CD4-positive, alpha-beta T cell (primary cell): ENCODE measurements at places on chromosomes 4 and X.

- DNase-seq, result no peak
Observed at GRCh38 chr4:185955826-185956543, 113.0 kb upstream of the TLR3 start.

DNA sequence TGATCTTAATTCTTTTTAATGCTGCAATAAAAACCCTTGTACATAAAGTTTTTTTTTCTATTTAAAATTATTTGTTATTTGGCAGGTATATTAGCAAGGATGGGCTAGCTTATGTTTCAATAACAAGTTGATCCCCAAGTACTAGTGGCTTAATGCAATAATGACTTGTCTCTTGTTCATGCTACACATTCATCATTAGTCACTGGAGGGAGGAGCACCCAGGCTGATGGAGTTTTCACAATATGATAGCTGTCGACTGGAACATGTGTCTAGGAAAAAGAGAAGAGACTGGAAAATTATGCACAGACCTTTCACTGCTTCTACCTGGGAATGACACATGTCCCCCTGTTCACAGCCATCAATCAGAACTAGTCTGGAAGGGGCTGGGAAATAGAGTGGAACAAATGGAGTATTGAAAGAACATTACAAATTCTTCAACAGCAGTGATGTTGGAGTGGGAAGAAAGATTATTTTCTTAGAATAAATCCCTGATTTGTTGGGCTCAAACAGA lies 387.9 kb upstream of the RPS6KA3 start:
- no peak for DNase-seq

DNA sequence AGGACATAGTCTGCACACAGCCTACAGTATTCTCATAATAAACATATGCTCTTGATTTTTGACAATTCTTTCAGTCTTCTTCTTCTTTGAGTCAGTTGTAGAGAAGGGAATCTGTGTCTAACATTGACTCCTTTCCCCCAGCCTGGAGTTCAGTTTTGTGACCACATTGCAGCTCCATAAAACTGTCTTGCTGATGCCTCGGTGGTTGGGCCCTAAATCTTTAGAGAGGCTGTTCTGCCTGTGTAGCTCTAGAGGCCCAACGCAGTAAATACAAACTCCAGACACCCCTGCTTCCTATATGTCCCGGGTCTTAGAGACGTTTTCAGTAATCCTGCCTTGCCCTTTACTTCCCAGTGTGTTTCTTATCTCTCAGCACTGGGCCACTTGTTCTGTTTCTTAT lies 639.5 kb upstream of the AADAT start:
- no peak for DNase-seq

- peak; percentile 6 for DNase-seq
Observed at GRCh38 chr4:41661442-41662076, 87.0 kb downstream of the PHOX2B start.

GRCh38 chrX:12989461-12989860 lies 14.6 kb downstream of the TMSB4X start:
- DNase-seq, result no peak

DNA sequence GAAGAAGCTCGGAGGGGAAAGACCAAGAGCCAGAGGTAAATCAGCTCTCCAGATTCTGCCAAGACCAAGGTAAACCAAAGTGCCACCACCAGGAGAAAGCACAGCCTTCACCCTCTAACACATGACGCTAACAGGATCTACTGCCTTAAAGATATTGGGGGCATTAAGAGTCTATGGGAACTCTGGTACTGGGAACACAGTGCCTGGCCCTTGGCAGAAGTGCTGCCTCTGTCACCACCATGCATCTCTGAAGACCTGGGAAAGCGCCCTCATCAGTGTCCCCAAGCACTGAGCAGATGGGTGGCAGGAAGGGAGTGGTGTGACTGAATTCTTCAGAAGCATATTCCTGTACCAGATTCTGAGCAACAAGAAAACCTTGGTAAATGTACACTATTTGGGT lies 1.3 kb downstream of the QDPR start:
- DNase-seq, result no peak

DNA sequence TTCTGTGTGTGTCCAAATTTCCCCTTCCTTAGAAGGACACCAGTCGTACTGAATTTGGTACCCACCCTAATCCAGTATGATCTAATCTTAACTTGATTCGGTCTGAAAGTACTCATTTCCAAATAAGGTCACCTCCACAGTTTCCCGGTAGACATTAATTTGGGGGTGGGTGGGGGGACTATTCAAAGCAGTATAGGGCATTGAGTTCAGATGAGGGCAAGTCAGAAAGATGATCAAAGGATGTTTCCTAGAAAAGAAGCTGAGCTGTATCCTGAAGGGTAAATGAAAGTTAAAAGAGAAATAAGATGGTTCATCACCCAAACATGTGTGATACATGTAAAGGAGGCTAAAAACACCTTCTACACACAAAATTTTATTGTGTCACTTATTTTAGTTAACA lies 42.0 kb upstream of the SCRG1 start:
- DNase-seq, result no peak

GRCh38 chr4:112523764-112524505 lies 8.0 kb upstream of the NEUROG2 start:
- peak; percentile 74 for DNase-seq

DNA sequence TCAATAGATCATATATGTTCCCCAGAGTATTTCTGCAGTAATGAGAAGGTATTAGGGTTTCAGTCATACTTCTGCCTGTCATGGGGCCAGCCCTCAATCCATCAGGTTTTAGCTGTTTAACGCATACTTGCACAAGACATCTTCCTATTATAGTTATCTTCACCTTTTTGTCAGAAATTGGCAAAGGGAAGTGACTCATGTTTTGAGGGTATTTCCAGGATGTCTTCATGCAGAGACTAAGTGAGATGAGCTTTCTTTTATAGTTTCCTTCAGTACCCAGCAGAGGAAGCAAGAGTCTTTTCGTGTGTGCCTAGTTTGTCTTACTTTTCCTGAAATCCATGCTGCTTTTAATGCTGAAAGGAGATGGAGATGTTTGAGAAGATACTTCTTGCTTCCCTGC lies 9.5 kb downstream of the CSTF2 start:
- DNase-seq, result no peak

- no peak for DNase-seq
Observed at GRCh38 chr4:141079393-141079930, 53.8 kb downstream of the RNF150 start.
